Esophagus muscularis mucosa (tissue), 4 donors: ENCODE measurements at places on chromosomes 7 and 10. TPM values are rescaled to one million over a fixed set of nuclear protein-coding genes. Genes with fewer than 3 reads are reported as not detected.

GRCh38 chr7:112060625-112061024, 145.6 kb downstream of the DOCK4 start:
- H3K27me3 ChIP-seq, result no peaks in the 10 kb centered on the region
- H3K4me1 ChIP-seq, result peaks cover 9% of the 10 kb centered on the region
- H3K36me3 ChIP-seq, result no peaks in the 10 kb centered on the region
- H3K4me3 ChIP-seq, result no peak overlapping the region
- DNase-seq, result no peak
- H3K27ac ChIP-seq, result no peak overlapping the region

The CXCL12 gene
- 47.9 TPM for total RNA-seq

GRCh38 chr10:27692663-27693062, 53.0 kb downstream of the MKX start:
- no peaks in the 10 kb centered on the region for H3K27me3 ChIP-seq
- H3K4me3 ChIP-seq, result no peak overlapping the region
- peaks cover 68% of the 10 kb centered on the region for H3K4me1 ChIP-seq

GRCh38 chr10:111102359-111102837, 25.6 kb downstream of the ADRA2A start:
- H3K27ac ChIP-seq, result no peak overlapping the region
- no peaks in the 10 kb centered on the region for H3K4me1 ChIP-seq
- no peak for DNase-seq
- H3K4me3 ChIP-seq, result no peak overlapping the region
- H3K27me3 ChIP-seq, result no peaks in the 10 kb centered on the region

The EIF4H gene
- total RNA-seq, result 212 TPM

The NME8 gene
- not detected for total RNA-seq

The SMO gene
- 23.9 TPM for total RNA-seq
